NCI-H524 (cell line): ENCODE measurements at places on chromosomes 7 and 10.
A peak's percentile ranks its signal among the peaks of the same experiment; 100 is the strongest.

DNA sequence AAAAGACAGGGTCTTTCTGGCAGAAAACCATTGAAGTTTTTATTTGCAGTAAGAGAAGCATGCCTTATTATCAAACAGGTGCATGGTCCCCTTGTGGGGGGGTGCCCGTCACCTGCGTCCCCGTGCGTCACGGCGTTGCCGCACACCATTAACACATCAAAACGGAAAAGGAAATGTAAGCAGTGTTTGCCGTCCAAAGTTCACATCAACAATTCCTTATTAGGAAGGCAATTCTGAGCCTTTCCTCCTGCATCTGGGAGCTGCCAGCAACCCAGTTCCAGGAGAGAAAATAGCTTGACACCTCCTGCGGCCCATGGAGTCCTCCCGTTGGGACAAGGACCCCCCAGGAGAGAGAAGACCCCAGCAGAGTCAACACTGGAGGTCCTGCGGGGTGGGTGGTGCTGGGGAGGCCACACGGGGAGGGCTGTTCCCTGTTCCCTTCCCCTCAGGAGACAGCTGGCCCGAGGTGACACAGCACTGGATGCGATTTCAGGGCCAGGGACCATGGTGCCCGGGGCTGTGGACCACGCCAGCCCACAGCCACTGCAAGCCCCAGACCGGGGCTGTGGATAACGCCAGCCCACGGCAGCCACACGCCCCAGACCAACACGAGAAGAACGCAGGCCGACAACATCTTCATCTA lies 39.5 kb downstream of the DIP2C start:
- DNase-seq: no peak

- peak; percentile 99 for DNase-seq
These were observed 59.5 kb downstream of the TMEM130 start for GRCh38 chr7:98810153-98810802.

GRCh38 chr7:157508477-157508881 lies 171.7 kb downstream of the DNAJB6 start:
- no peak for DNase-seq

DNA sequence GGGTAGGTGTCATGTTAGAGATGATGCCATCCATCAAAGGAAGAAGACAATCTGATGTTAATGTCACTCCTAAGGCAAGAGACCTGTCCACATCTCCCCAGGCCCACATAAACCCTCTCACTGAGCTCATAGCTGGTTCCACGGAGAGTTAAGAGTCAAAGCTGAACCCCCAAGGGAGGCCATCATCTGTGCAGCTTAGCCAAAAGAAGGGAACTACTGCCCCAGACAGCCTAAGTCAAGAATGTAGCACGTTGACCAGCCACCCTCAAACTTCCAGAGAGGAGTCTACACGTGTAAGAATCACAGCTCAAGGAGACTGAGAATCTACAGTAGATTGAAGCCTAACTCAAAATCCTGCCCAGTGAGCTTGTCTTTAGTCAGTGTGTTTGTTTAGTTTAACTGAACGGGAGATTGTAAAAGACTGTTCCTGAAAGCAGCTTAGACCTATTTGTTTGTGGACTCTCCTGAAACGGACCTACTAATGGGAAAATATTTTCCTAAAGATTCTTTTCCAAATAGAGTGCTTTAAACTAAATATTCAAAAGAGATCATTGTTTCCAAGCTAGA lies 192.7 kb upstream of the NFE2L3 start:
- no peak for DNase-seq

GRCh38 chr10:1063232-1063865 lies 7.2 kb downstream of the WDR37 start:
- DNase-seq: no peak

DNA sequence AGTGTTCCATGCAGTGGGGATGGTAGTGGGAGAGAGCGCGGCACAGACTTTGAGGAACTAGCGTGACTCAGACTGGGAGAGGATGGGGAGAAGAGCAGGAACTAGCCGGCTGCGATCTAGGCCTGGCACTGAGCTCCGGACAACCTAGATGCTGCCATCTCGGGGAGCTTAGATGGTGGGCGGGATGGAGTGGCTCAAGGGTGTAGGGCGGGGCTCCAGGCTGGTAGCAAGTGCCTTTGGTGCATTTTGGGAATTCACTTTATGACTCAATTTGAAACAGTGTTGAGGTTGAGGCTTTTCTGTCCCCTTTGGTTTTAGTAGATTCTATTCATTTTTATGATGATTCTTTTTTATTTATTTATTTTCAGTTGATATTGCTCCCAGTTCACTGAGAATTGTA lies 185.3 kb upstream of the GPR26 start:
- no peak for DNase-seq
